Amniotic stem cell (primary cell): ENCODE measurements at places on chromosomes 16 and 17.
A peak's percentile ranks its signal among the peaks of the same experiment; 100 is the strongest.

DNA sequence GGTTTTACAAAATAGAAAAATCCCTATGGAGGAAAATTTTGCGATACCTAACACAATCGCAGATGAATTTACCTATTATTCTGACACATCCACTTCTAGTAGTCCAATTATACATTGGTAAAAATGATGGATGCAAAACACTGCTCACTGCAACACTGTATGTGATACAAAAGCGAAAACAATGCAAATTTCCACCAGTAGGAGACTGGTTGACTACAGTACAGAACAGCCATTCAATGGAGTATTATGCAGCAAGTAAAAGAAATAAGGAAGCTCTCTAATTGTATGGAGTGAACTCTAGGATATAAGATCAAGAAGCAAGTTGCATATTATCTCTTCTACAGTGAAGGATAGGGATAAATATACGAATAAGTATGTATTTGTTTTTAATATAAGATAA lies 48.5 kb downstream of the SETD6 start:
- DNase-seq, result no peak

GRCh38 chr16:5621826-5622225 lies 524.2 kb upstream of the EEF2KMT start:
- DNase-seq, result no peak

DNA sequence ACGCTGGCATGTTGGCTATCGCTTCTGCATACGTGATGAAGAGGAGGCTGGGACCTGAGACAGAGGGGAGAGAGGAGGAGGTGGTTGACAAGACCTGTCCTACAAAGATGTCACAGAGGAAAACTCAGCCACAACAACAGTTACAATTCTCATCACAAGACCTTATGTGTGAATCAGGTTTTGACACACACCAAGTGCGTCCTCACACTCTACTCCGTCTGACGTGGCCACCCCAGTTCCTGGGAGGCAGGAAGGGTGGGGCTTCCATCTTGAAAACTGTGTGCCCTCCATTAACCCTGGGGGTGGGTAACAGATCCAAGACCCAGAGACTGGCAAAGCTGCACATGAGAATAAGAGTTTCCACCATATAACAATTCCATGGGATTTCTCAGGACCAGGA lies 24.1 kb downstream of the SLC6A4 start:
- DNase-seq, result no peak

- DNase-seq, result no peak
These were observed 427.1 kb downstream of the GRIN2A start for GRCh38 chr16:9755081-9755480.

GRCh38 chr16:17757808-17758207 lies 287.0 kb upstream of the XYLT1 start:
- no peak for DNase-seq

DNA sequence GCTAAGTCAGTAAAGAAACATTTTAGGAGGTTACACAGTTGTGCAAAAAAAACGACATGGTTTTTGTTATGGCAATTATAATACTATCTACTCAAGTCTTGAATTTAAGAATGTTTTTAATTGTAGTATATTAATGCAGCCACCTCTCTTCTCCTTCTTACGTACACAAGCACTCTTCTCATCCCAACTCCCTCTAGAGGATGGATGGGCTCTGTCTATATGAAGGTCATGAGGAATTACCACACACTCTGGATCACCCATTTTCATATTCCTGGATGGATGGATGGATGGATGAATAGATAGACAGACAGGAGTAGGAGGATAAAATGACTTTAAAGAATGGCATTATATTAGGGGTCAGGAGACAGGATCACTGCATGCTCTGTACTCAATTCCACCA lies 120.0 kb downstream of the PHKB start:
- no peak for DNase-seq

- no peak for DNase-seq
These were observed 146.7 kb upstream of the SHISA6 start for GRCh38 chr17:11094331-11094730.

GRCh38 chr17:82441691-82442487 lies 8.7 kb downstream of the CYBC1 start:
- DNase-seq, result no peak

DNA sequence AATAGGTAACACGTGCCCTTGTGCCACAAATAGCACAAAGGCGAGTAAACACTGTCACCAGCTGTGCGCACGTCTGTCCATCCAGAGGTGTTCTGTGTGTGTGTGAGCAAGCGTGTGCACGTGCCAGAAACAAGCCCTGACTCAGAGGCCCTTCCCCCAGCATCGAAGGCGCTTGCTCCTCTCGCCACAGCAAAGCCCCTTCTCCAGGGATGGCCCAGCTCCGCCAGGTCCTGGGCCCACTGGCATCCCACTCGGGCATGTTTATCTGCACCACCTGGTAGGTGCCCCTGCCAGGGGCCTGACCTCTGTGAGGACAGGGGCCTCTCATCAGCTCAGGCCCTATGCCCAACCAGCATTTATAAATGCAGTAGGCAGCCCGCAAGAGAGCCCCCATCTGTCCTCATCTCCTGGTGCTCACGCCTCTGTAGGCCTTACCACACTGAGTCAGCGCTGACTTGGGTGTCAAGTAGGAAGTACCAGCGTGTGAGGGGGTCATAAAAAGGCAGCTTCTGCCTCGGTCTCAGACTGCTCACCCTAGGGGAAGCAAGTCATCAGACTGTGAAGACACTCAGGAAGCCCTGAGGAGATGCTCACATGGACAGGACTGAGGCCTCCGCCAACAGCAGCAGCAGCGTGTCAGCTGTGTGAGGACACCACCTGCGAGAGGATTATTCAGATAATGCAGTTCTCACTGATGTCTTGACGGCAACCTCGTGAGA lies 10.8 kb downstream of the TMEM235 start:
- no peak for DNase-seq

DNA sequence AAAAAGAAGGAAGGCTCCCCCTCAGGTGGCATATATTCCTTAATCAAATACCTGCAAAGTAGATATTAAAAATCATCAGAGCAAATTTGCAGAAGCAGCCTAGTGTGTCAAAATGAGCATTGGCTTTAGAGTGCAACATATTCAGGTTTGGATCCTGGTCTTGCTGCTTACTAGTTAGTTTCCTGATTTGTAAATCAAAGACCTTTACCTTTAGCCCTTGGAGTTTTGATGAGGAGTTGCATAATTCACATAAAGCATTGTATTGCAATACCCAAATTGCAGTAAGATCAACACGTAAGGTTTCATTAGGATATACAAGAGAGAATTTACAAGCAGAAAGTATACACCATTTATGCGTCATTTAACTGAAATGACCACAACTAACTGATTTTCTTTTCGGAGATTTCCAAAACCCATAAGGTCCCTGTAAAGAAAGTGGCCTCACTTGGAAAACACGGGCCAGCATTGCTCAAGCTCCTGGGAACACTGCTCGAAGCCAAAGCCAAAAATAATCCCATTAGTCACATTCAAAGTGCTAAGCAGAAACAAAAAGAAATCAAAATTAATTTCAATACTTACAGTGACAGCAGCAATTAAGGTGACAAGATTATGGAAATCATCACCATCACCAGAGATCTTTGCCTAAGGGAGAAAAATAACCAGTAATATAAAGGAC lies 415.9 kb upstream of the ERCC4 start:
- DNase-seq, result no peak

DNA sequence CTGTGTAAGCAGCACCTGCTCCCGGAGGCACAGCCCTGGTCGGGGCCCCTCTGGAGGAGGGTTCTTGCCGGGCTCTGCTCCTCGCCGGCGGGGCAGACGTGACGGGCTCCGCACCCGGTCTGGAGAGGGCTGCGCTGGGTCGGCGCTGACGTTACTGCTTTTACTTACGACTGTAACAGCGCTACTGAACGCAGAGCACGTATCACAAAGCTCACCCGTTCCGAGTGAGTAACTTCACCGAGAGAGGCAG lies 1.3 kb upstream of the RAB40C start:
- DNase-seq, result no peak

- DNase-seq, result peak; percentile 64
These were observed at the start of gene APPBP2 for GRCh38 chr17:60525685-60526514. Gene APPBP2, minus strand, starts transcription at chr17:60526242. Its CDS starts 311 bp downstream, at chr17:60525931.

- no peak for DNase-seq
These were observed 717 bp downstream of the CYBA start for GRCh38 chr16:88649924-88650748.

DNA sequence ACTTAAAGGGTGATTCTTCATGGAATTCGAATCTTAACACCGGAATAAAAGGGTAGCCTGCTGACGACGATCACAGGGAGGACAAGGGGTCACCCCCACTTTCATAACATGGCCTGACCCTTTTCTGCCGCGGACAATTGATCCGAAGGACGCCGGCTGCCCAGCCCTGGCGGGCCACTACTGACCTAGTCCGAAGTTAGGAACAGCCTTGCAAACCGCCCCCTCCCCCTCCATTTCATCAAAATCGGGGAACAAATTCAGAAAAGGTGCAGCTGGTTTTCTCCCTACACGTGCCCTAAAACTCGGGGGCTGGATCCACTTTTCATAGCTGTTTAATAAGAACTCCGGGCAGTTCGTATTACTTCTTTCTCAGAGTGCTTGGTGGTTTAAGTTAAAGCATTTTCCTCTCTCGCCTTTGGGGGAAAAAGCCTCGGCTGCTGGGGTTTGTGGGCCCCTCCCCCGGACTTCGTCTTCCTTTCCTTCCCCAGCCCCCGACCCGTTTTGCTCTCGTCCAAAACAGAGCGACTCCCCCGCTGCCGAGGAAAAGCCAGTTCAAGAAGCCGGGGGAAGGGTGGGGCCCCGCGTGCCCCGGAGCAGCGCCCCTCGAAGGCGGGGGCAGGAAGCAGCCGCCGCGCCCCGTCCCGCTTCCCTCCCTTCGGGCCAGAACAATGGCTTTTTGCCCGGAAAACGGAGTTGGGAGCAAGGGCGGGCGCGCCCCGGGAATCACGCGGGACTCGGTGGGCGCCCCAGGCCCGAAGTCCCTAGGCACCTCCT lies 641 bp upstream of the CBX2 start:
- DNase-seq, result no peak

GRCh38 chr17:2363851-2364762 lies 26.8 kb downstream of the SGSM2 start:
- DNase-seq, result no peak

- no peak for DNase-seq
These were observed 663 bp downstream of the SSTR5 start for GRCh38 chr16:1073262-1073558.

- no peak for DNase-seq
These were observed 61.1 kb downstream of the BANP start for GRCh38 chr16:88012360-88012759.
